ENCODE measurements at places on chromosomes 1 and 21. TPM values are rescaled to one million over a fixed set of nuclear protein-coding genes. Genes with fewer than 3 reads are reported as not detected.

Gene VHLL
- not detected for total RNA-seq

Gene DNAH14
- total RNA-seq: 30.8 TPM

Gene DPH5
- 36.5 TPM for total RNA-seq

Gene KRTAP13-2
- total RNA-seq: not detected

Gene IL20
- not detected for total RNA-seq

Gene AXDND1
- total RNA-seq: 0.50 TPM

Gene LRP8
- 7.5 TPM for total RNA-seq

Gene ADPRS
- total RNA-seq: 66.5 TPM
